ENCODE measurements at places on chromosomes 13 and 19.

DNA sequence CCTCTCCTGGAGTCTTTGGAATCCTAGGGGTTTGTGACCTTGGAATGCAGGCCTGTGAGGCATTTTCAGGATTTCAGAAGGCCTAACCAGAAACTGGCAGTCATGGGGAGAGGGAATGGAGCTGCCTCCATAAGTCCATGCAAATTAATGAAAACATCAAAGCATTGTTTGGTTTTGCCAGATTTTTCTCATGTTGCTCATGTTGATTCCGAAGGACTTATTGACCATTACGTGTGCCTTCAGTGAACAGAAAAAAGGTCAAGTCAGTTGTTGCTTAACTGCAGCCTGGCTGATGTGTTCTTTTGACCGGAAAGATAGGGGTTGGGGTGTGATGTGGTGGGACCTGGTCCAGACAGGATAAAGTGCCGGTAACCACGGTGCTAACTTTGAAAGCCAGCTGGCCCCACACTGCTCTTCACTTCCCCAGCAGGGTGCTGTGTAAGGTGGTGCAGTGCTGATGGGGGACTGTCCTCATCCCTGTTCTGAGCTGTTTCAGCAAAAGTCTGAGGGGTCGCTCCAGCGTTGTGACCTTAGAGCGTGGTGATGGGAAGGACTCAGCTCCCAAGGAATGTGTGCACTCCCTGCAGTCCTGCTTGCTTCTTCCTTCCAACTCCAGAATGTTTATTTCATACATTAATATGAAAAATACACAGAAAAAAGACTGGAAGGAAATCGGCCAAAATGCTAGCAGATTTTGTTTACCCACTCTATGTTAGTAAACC is 3.5 kb downstream of the RNF113B start:
- no peak for DNase-seq

GRCh38 chr19:21109116-21109515 is 27.1 kb downstream of the ZNF714 start:
- no peak for DNase-seq

GRCh38 chr19:33296488-33296971 is 5.8 kb downstream of the CEBPA start:
- no peak for DNase-seq

DNA sequence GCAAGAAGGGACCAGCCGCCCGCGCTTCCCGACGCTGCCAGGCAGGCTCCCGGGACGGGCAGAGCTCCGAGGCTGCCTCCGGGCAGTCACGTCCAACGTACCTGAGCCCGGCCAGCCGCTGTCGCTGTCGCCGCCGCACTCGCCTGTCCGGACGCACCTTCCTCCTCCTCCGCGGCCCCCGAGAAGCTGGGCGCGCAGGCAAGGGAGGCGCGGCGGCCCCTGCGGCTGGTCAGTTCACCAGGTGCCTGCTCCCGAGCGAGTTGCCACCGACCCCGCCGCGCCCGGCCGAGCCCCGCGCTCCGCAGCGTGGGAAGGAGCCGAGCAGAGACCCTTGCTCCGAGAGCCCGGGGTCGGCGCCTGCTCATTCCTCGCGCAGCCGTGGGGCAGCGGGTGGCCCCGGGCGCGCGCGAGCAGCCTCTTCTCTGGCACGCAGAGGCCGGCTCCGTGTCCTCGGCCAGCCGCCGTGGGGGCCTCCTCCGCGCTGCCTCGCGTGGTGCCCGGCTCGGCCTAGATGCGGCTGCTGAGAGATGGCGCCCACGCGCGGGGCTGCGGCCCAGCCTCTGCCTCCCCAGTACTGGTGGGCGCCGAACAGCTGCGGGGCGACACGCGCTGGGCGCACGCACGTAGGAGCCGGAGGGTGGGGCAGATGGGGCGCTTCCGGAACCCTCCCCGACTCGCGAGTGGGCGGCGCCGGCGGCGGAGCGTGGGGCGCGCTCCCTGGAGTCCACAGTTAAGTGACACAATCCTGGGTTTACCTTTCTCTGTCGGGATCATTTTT is 419.4 kb downstream of the UQCRFS1 start:
- no peak for DNase-seq

GRCh38 chr13:39298951-39299350 is 260.7 kb downstream of the NHLRC3 start:
- DNase-seq: no peak

DNA sequence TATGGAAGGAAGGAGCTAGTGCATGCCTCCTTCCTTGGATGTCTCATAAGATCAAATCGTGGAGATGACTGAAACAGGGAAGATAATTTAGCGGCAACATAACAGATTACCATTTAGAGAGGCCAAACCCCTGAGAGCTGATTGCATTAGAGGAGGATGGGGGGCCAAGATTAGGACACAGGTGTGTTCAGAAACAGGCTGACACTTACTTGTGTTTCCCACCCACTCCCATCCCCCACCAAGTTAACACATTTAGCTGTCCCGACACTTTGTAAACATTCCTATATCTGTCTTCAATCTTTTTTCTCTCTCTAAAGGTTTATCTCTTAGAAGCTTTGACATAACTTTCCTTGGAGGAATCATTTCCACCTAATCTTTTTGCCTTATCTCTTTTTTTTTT is 48.8 kb upstream of the KCTD4 start:
- DNase-seq: no peak

DNA sequence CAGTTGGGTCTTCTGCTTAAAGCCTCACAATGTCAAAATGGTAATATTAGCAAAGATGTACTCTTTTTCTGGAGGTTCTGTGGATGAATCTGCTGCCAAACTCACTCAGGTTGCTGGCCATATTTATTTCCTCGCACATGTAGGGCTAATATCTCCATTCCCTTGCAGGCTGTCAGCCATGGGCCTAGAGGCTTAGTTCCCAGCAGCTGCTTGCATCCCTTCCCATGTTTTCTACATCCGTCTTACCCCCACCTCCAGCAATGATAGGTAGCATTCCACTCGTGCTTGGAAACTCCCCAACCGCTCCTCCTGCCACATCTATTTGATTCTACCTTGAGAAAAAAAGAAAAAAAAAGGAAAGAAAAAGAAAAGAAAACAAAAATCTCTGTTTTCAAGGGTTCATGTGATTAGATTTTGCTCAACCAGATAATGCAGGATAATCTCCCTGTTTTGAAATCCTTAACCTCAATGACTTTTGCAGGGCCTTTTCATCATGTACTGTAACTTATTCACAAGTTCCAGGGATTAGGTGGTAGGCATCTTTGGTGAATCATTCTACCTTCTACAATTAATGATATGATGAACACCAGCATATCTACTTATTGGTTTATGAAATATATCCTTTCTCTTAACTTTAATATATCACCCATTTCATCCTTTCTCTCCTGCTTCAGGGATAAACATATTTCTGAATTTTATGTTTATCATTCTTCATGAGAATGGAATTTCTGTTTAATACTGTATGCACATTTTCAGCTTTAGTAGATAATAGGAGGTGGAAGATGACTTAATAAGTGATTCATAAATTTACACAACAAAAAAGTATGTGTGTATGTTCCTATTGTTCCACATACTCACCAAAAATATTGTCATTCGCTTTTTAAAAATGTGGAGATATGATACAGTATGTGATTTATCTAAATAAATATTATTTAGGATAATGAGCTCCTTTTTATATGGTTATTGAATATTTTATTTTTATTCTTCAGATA is 931.9 kb downstream of the SLITRK5 start:
- no peak for DNase-seq

DNA sequence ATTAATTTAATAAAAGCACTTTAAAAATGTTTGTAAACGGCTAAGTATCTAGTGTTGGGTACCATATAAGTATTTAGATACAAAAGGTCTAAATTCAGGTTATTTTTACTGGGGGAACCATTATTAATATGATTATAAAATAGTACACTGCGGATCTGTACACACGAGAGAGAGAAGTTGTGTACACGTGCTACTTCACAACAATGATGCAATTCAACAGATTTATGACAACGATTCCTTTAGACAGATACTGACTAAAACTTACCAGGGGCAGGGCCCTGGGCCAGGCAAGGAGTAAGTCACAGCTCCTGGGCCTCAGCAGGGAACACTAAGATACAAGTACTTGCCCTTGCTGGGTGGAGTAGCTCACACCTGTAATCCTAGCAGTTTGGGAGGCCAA is 29.1 kb upstream of the TPTE2 start:
- no peak for DNase-seq

DNA sequence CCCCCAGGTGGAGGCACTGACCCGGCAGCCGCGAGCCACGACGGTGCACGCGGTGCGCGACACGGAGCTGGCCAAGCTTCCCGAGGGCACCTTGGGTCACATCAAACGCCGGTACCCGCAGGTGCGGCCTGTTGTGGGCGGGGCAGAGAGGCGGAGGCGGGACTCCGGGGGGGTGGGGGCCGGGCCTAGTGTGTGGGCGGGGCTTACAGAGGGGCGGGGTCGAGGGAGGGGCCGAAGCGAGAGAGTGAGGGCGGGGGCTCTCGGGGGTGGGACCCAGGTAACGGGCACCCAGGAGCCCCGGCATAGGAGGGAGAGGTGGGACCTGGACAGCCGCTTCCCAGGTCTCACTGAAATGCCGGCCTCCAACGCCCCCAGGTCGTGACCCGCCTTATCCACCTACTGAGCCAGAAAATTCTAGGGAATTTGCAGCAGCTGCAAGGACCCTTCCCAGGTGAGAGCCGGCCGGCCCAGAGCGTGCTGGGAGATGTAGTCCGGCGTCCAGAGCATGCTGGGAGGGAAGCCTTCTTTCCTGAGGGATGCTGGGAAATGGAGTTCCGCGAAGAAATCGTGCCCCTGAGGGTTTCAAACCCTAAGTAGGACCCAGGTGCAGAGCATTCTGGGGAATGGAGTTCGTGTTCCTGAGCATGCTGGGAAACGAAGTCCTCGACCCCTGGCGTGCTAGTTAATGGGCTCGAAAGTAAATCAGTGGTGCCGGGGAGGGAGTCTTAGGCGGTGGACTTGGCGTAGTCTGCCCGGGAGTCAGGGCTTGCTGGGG is 15.7 kb downstream of the PNPLA6 start:
- DNase-seq: no peak
